ENCODE measurements at places on chromosomes 11 and 22.

DNA sequence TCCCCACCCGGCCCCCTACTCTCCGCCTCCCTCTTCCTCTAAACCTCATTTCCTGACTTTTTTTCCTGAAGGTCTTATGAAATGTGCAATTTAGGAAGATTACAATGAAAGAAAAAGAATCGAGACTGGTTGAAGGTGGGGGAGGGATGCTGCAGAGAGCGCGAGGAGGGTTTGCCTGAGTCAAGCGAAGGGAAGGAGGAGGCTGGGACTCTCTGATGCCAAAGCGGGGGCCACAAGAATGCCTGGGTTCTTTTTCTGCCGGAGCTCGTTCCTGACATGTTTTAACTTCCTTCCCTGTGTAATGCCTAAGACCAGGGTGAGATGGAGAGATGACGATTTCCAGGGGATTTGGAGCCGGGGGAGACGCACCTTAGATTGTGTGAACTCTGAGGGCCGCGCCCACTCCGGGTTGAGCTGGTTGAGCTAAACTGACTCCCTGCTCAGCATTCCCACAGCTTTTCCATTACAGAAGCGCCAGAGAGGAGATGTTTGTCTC lies 270.5 kb upstream of the SORL1-AS1 start:
- no peak for DNase-seq

- DNase-seq, result no peak
These were observed 25.0 kb downstream of the CASP12 start for GRCh38 chr11:104873252-104873651.

GRCh38 chr11:134086376-134086775 lies 17.5 kb downstream of the JAM3 start:
- no peak for DNase-seq

GRCh38 chr11:46127150-46127638 lies 5.9 kb upstream of the PHF21A start:
- peak; percentile 37 for DNase-seq

- no peak for DNase-seq
These were observed 12.7 kb downstream of the ACCS start for GRCh38 chr11:44078794-44079193.

DNA sequence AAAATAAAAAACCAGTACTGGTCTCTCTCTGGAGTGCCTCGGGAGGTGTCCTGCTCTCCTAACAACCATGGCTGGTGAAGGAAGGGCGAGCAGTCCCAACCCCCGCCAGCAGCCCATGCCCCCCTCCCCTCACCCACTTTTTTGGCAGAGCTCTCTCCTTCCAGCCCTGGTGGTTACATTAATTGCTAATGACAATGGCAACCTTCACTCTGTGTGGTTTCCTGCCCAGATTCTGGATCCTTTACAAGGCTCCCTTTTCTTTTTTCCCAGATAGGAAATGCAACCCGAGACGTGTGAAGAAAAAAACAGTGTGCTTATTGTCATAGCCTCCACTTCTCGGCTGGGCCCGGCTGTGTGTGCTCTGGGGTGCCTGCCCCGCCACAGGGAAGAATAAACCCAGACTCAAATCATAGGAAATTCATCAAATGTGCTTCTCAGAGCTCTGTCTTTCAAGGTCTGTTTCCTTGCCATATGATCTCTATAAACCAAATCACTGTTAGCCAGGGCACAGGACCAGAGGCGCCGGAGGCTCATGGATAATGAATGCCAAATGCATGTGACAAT lies 513.0 kb downstream of the SOX6 start:
- peak; percentile 12 for DNase-seq

DNA sequence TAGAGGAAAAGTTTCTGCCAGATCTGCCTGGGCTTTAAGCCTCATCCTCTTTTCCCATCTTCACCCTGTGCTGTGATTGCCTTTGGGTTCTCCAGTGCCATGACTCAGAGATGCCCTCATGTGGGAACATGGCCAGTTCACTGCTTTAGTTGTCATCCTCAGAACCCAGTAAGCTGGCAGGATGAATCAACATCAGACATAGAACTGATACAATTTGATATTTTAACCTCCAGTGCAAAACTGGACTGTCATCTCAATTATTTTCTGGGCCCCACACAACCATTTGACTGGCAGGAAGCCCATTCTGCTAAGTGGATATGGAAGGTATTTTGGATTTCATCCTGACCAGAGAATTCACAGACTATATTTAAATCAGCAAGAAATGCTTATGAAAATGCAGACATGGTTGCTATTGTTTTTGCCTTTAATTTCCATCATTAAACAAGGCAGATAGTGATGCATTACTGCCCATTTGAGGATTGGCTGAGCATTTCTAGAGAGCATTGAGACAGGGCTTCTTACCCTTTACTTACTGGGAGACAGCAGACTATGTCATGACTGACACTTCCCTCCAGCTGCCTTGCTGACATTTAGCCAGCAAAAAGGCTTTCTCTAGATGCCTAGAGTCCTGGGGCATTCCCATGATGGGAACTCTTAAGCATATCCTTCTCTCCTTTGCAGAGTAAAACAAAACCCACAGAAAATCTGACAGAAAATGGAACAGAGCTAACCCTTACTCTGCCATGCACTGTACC lies 327.1 kb upstream of the MTNR1B start:
- DNase-seq, result no peak

DNA sequence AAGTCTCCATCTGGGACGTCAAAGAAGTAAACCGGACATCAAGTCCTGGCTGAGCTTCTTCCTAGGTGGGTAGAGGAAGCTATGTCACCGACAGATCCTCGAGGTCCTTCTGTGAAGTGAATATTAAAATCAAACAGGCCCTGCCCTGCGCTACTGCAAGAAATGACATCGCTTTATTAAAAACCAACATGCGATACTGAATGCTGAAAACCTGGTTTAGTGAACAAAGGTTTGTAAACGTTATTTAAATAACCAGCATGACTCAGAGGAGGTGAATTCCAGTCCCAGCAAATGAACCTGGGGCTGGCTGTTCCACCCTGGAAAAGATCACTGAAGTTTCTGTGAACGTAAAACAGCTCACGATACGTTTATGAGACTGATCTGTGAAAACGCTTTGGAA lies 645 bp downstream of the RTCB start:
- no peak for DNase-seq

GRCh38 chr11:81112718-81113117 lies 1620.9 kb downstream of the FAM181B start:
- peak; percentile 19 for DNase-seq

DNA sequence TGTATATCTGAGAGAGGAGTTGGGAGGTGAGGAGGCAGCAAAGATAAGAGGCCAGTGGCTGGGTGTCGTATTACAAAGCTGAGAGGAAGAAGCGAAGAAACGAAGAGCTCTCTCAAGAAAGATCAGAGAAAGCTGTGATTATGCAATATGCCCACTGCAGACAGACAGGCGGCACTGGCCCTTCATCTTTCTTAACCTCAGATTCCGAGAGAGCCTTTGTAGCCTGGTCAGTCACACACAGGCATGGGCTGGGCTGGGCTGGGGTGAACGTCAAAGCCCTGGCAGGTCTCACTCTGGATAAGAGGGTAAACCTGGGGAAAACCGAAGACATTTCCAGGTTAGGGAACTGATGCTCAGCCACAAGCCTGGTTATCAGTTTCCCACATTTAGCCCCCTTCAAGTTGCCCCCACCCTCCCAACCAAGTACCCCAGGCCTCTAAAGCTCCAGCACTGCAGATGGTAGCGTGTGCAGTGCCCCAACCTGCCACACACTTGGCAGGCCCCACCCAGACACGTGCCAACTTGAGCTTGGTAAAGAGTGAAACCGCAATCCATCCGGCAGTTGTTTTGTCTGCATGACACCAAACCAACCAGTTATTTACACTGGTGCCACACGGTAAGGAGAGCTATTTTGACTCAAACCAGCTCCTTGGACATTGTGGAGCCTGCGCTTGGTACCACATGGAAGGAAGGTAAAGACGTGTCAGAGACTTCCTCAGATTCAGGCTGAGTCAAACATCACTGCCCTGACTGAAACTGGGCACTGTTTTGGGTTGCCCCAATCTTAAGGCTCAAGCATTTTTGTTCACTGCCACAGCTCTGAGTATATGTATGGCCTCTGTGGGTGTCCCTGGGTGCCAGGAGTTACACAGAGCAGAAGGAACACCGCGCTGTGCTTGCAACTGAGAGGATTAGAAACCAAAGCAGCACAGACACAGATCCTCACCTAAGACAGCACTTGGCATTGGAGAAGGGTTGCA lies 135.9 kb downstream of the FDX1 start:
- no peak for DNase-seq

GRCh38 chr22:36584666-36585065 lies 55.7 kb upstream of the EIF3D start:
- no peak for DNase-seq

DNA sequence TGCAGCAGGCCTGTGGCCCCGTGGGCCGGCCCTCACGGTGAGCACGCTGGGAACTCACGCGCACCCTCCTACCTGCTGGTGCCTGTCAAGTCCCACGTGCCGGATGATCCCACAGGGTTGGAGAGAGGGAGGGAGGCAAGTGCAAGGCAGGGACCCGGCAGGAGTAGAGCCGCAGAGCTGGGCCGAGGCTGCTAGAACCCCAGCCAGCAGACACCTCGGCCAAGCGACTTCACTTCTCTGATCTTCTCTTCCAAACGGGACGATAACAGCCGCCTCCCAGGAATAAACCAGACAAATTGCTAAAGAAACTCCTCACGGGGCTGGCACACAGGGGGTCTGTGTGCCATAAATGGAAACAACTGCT lies 1232.8 kb downstream of the TBC1D22A start:
- no peak for DNase-seq

- DNase-seq, result no peak
These were observed 48.0 kb downstream of the BID start for GRCh38 chr22:17726006-17726927.

GRCh38 chr11:762421-763072 lies 14.7 kb downstream of the GATD1 start:
- DNase-seq, result no peak

GRCh38 chr11:17593466-17594245 lies 46.6 kb downstream of the OTOG start:
- DNase-seq, result no peak

GRCh38 chr11:124454552-124454951 lies 9.1 kb upstream of the OR8B8 start:
- no peak for DNase-seq

- no peak for DNase-seq
These were observed 8.5 kb upstream of the DENND5A start for GRCh38 chr11:9273376-9274336.

- DNase-seq, result no peak
These were observed 530.2 kb downstream of the DLG2 start for GRCh38 chr11:85096939-85097338.

- no peak for DNase-seq
These were observed 26.3 kb upstream of the RBMXL2 start for GRCh38 chr11:7062534-7062933.

DNA sequence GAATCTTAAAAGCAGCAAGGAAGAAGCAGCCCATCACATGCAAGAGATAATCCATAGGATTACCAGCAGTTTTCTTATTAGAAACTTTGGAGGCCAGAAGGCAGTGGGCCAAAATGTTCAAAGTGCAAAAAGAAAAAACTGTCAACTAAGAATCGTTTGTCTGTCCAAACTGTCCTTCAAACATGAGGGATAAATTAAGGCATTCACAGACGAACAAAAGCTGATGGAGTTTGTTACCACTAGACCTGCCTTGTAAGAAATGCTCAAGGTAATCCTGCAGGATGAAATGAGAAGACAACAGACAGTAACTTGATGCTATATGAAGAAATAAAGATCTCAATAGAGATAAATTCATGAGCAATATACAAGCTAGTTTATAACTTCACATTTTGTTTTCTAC lies 150.4 kb downstream of the WNT7B start:
- no peak for DNase-seq

DNA sequence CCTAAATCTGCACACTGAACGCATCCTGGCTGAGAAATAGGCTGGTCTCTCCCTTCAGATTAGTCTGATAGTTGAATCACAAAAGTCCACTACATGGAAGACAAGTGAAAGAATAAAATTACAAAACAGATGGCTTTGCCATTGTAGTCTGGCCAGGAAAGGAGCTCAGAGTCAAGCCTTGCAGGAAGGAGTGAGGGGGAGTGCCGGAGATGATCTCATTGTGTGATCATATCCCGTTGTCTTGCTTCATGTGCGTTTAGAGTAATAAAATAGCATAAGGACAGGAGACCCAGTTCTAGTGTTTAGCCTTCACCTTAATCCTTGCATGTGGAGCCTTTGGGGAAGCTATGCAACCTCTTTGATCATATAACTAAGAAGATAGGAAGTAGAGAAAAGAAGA lies 666.7 kb upstream of the RAG2 start:
- no peak for DNase-seq

DNA sequence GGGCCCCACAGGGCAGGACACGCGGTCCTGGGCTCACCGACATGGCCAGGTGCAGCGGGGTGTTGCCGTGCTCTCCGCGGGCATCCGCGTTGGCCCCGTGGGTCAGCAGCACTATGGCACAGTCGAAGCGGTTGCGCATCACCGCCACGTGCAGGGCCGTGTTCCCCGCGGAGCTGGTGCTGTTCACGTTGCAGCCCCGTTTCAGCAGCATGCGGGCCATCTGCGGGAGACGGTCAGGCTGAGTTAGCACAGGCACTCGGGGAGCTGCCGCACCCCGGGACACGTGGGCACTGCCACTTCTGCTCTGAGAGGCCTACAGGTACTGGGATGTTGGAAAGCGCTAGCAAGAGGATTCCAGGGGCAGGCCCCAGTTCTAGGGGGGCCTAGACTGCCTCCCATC lies 22.3 kb upstream of the BAIAP2L2 start:
- no peak for DNase-seq

DNA sequence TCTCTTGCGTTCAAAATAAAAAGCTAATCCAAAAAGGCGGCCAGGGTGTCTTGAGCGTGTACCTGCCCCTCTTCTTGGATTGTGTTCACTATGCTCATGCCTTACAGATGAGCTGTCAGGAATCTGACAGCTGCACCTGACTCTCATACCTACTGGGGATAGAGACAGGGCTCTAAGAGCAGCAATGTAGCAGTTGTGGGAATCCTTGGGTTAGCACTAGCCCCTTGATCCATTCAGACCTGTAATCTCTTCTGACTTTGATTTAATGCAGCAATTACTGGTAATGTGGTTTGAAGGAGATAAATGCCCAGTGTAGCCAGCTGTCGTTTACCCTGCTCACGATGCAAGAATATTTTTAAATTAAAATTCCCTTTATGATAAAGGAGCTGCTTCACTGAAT lies 145.8 kb downstream of the APOL5 start:
- DNase-seq, result no peak

DNA sequence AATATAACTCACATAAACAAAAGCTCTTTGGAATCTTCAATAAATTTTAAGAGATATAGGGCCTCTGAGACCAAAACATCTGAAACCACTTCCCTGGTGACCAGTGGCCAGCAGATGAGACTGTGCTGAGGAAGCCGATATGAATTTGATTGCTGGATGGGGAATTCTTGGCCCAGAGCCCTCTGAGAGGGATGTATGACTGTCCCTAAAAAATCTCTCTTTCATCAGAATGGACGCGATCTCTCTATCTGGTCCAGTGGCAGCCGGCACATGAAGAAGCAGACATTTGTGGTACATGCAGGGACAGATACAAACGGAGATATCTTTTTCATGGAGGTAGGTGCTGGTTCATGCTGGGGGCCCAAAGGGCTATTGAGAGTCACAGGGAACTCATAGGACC lies 37.5 kb downstream of the MYBPC3 start:
- no peak for DNase-seq

Data from NCI-H774 (cell line).